Stimulated activated naive CD4-positive, alpha-beta T cell (primary cell): ENCODE measurements at places on chromosomes 1 and 21.

GRCh38 chr1:87197156-87197555 lies 131.5 kb upstream of the LMO4 start:
- DNase-seq: no peak

DNA sequence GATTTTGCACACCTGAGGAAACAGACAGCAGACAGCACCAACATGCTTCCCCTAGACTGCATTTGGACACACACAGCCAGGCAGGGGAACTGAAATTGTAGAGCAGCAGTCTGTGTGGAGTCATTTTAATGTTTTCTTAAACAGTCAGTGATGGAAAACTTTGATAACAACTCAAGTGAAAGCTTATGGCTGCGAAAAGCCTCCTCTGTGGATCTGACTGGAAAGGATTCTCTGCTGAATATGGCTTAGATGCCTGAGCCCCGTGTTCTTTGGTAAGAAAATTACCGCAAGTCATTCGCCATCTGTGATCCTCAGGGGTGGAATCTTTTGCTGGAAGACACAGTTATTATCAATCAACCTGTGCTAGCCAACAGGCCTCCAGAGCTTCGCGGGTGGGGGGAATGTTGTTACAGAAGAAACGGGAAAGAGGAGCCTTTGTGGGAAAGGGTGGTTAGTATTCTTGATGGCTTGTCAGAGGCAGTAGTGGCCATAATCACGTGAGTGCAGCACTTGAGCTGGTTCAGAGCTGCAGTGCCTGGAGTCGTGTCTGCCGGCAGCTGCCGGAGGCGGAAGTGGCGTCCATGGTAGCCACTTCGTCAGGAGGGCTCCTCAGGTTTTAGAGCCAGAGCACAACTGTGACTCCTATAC lies 204.7 kb downstream of the ST6GALNAC3 start:
- no peak for DNase-seq

GRCh38 chr1:184242507-184242943 lies 144.3 kb upstream of the C1orf21 start:
- no peak for DNase-seq

DNA sequence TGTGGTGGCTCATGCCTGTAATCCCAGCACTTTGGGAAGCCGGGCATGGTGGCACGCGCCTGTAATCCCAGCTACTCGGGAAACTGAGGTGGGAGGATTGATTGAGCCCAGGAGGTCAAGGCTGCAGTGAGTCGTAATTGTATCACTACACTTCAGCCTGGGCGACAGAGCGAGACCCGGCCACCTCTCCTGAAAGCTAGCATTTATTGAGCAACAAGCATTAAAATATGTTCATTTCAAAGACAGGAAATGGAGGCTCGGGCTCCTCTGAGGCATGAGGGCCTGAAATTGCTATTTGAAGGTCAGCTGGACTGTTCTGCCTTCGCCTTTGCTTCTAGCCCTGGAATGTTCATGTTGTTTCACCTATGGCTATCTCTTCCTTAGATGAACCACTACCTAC lies 34.5 kb downstream of the SPATA21 start:
- no peak for DNase-seq

GRCh38 chr1:240091614-240092300 lies at the start of gene FMN2:
Gene FMN2, plus strand, starts transcription at chr1:240091883. Its CDS starts 227 bp downstream, at chr1:240092110.
- DNase-seq: no peak

- no peak for DNase-seq
Observed at GRCh38 chr1:219185486-219186117, 11.9 kb downstream of the LYPLAL1 start.

GRCh38 chr1:36652586-36652985 lies 169.9 kb upstream of the CSF3R start:
- no peak for DNase-seq

DNA sequence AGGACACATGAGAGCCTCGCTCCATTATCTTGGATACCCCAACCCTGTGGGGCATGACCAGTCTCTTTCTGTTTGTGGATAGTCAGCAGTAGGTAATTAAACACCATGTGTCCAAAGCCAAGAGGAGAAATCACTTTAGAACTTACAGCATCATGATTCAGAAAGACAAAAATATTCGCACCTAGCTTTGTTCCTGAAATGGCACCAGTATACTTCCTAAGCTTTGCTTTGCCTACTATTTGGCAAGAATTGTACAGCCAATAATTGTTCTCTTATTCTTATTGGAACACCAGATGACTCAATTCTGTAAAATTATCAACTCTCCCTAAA lies 24.2 kb downstream of the TNFRSF9 start:
- DNase-seq: no peak

DNA sequence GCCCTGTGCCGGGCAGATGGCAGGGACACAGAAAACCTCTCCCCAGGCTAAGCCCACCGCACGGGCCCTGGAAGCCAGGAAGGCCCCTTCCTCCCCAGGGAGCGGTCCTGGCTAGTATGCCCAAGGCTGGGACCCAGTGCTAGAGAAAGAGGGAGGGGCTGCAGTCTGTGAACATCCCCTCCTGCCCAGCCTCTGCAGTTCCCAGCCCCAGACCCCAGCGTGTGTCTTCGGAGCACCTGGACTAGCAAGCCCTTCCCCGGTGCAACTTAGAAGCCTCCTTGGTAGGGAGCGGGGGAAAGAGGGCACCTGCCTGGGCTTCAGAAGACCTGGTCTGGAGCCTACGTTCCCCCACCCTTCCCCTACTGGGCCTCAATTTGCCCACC lies 2.1 kb downstream of the PLEKHG5 start:
- DNase-seq: no peak

DNA sequence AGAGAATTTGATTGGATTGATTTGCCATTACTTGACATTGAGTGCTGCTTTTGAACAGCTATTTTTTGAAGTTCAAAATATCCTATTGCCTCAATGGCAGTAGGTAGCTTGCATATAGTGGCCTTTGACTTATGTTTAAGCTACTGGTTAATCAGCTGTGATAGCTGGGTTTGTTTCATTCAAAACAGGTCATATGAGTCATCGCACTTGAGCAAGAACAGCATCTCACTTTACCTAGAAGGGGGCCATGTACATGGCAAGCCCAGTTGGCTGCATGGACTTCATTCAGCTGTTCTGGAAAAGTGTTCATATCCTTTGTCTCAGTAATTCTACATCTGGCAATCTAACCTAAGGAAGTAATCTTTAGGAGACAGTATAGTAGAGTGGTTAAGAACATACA lies 29.0 kb upstream of the ARID1A start:
- no peak for DNase-seq

DNA sequence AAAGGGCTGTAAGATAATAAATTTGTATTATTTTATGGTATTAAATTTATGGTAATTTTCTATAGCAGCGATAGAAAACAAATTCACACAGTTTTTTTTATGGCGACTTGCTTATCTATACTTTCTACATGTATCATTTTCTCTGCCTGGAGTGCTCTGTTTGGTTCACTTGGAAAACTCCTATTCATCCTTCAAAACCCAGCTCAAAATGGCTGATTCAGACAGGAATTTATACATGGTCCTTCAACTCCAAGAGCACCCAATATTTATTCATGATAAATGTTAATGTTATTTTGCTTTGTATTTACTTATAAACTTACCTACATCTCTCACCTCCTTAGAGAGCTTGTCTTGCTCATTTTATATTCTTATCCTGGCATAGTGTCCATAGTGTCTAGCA lies 55.6 kb upstream of the SSX2IP start:
- DNase-seq: no peak

GRCh38 chr1:10588640-10589039 lies 113.9 kb downstream of the PEX14 start:
- no peak for DNase-seq

- DNase-seq: no peak
Observed at GRCh38 chr1:25478633-25479032, 47.9 kb downstream of the MACO1 start.

DNA sequence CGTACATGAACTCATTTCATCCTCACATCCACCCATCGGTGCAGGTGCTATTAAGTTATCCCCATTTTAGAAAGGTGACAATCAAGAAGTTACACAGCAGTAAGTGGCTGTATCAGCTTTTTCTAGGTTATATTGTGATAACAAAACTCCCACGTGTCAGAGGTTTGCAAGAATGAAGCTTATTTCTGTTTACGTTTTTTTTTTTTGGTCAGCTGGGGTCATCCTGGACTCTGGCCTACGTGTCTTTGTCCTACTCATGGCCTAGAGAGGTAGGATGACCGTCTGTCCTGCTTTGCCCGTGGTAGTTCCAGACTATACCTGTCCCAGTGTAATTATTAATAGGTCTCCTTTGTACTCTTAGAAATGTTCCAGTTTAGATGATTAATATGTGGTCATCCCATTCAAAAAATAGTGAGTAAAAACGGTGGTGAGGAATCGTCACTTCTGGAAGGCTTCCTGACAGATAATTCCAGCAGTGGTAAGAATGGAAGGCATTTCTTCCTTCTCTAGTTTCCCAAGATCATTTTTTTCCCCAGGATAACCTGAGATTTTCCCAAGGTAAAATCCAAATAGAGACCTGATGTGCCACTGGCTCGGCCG lies 64.2 kb upstream of the KIF26B start:
- no peak for DNase-seq

GRCh38 chr1:15157524-15158399 lies 4.2 kb downstream of the TMEM51 start:
- DNase-seq: no peak

GRCh38 chr1:74673351-74674111 lies at the start of gene ERICH3:
Gene ERICH3, minus strand, starts transcription at chr1:74673792. Its CDS starts 273 bp downstream, at chr1:74673519.
- DNase-seq: no peak

GRCh38 chr21:45575993-45576837 lies 34.0 kb upstream of the SLC19A1 start:
- DNase-seq: no peak

GRCh38 chr1:151849126-151849525 lies 4.4 kb downstream of the THEM5 start:
- DNase-seq: no peak

DNA sequence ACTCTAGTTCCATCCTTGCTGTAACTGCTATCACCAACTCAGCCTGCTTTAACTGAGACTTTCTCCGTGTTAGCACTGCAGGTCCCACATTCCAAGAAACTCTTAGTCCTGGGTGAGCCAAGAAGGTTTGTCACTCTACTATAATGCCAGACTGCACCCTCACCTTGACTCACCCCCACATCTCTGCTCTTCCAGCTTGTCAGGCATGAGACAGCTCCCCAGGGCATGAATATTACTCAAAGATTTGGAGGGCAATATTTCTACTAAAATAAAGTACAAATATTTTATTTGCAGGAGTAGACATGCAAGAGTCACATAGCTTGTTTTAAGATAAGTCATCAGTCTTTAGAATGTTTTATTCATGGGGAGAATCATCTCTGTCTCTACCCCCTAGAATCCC lies 110.2 kb downstream of the MATN1 start:
- no peak for DNase-seq

DNA sequence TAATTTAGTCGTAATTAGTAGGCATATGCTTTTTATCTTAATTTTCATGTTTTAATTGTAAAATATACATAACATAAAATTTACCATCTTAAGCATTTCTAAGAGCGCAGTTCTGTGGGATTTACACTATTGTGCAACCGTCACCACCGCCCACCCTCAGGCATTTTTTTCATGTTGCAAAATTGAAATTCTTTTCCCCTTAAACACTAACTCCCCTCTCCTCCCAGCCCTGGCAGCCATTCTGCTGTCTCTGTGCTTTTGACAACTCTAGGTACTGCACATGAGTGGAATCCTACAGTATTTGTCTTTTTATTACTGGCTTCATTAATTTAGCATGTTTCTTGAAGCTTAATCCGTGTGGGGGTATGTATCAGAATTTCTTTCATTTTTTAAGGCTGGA lies 7.8 kb downstream of the PIK3CD start:
- no peak for DNase-seq

- DNase-seq: no peak
Observed at GRCh38 chr1:12405325-12406210, 175.7 kb downstream of the VPS13D start.

- DNase-seq: no peak
Observed at GRCh38 chr1:82879701-82880305, 1079.1 kb downstream of the ADGRL2 start.

- no peak for DNase-seq
Observed at GRCh38 chr1:233638513-233638912, 24.6 kb downstream of the KCNK1 start.

GRCh38 chr1:207282058-207282457 lies 39.4 kb upstream of the CD55 start:
- no peak for DNase-seq

- DNase-seq: no peak
Observed at GRCh38 chr1:236710328-236710892, 24.1 kb downstream of the ACTN2 start.

DNA sequence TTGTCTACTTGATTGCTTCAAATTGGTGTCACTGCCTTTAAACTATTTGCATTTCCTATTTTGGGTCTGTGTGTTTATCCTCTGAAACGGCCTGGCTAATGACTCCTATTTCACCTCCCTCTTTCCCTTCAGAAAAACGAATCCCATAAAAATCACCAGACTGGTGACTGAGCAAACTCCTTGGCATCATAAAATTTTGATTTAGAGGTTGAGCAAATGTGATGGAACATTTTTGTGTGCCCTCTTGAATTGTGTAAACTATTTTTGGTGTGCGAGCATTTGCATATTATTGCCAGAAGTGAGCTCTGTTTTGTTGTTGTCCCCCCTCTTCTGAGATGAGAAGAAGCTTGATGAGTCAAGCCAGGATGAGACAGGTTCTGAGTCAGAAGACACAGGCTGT lies 316.1 kb downstream of the AJAP1 start:
- no peak for DNase-seq

GRCh38 chr1:111565079-111565478 lies 54.5 kb upstream of the RAP1A start:
- no peak for DNase-seq

- no peak for DNase-seq
Observed at GRCh38 chr1:98523256-98523655, 138.3 kb upstream of the SNX7 start.

- no peak for DNase-seq
Observed at GRCh38 chr21:26849428-26850115, 4.4 kb upstream of the ADAMTS1 start.

GRCh38 chr1:235077163-235077540 lies 51.5 kb downstream of the TOMM20 start:
- DNase-seq: no peak

DNA sequence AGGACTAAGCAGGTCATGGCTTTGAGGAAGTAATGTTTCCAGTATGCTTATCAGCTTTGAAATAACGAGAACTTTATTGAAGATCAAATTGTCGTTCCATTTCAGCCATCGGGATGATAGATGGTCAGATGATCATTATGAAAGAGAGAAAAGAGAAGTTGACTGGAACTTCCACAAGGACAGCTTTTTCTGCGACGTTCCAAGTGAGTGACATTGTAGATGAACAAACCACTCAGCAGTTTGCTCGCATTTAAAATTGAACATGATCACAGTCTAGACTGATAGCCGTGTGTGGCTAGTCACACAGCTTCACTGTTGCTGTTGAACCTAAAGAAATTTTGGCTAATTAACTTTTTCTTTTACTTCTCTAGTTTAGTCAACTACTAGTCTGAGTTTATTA lies 151.1 kb downstream of the TLR5 start:
- DNase-seq: no peak
